Germinal center (tissue), 1 donor: ENCODE measurements at places on chromosomes 2 and 18.

DNA sequence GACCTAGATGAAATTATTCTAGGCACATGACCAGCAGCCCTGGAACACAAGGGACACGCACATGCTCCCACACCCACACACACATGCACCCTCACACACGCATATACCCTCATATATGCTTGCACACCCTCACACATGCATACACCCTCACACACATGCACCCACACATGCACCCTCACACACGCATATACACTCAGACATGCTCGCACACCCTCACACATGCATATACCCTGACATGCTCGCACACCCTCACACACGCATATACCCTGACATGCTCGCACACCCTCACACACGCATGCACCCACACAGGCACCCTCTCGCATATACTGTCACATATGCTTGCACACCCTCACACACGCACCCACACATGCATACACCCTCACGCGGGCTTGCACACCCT is 61.8 kb downstream of the PARD6G start:
- DNase-seq: no peak

DNA sequence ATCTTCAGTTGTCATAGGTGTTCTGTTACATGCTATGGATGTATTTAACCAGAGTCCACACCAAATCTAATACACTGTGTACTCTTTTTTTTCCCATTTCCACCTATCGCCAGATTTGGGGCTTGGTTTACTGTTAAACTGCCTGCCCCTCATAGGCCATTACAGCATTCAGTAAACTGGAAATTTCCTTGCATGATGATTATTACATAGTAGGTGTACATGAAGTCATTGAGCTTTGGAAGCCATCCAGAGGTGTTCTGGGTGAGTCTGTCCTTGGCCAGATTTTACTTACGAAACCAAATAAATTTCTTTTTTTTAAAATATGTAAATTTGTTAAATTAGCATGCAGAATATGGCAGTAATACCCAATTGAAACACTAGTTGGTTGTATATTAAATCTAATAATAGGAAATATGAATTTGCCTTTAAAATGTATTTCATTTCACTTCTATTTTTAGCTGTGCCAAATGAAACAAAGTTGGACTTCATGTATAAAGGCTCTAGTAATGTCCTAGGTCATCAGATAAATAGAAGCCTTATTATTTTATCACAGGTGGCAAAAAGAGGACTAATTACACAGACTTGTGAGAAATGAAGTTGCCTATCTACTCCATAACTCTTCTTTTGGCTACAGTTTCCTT is 60.7 kb downstream of the COMMD1 start:
- no peak for DNase-seq

- DNase-seq: no peak
Observed at GRCh38 chr18:46002934-46003333, 35.8 kb upstream of the EPG5 start.

DNA sequence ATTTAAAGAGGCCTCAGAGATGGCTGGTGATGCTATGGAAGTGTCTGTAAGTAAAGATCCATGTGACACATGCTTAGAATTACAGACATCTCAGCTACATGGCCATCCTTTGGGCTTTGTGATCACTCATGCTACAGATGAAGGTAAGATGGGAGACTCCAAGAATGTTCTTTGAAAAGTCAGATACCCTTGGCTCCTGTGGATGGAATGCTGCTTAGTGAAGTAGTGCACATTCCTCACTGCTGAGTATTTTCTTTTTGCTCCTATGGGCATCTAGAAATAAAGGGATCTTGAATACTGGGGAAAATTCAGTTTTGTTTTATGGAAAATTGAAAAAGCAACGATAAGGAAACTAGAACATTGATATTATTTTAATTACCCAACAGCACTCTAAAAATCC is 55.2 kb upstream of the REV1 start:
- DNase-seq: no peak

DNA sequence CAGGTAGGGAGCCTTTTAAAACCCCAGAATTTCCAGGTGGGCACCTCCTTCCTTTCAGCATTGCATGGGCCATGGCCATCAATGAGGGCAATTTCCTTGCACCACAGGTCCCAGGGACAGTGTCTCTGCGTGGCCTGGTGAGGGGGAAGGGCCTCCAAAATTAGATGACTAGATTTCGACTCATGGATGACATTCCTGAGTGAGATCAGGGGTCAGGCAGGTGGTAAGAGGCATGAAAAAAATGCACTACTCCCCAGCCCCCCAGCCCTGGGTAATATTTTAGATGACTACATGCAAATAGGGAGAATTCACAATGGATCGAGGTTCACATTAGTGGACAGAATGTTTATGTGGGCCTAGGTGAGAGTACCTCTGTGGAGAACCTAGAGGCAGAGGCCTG is 19.0 kb upstream of the IGFBP5 start:
- DNase-seq: no peak

DNA sequence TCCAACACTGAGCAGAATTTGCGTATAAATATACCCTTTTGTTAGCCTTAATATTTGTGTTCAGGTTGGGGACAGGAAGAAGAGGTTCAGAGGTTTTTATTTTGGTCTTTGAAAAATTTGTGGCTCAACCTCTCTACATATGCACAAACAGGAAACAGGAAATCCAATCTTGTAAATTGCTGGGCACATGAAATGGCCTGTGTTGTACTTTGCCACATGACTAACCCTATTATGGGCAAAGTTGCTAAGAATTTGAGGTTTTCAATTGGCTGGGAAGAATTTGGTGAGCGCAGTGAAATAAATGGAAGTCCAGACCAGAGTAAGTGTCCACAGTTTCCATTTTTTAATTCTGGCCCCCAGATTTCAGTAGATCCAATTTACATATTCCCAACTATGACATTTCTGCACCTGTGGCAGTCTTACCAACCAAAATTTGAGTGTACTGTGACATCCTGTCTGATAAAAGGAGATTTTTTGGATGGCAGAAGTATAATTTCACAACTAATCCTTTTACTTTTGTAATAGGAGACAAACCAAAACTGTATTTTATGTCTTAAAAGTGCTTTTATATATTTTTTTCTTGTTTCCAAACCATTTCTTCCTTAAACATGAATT is 63.6 kb downstream of the COX7A2L start:
- DNase-seq: no peak

- DNase-seq: no peak
Observed at GRCh38 chr2:239377591-239377990, 23.2 kb downstream of the HDAC4 start.

- no peak for DNase-seq
Observed at GRCh38 chr2:144550911-144551310, 31.0 kb upstream of the ZEB2 start.

DNA sequence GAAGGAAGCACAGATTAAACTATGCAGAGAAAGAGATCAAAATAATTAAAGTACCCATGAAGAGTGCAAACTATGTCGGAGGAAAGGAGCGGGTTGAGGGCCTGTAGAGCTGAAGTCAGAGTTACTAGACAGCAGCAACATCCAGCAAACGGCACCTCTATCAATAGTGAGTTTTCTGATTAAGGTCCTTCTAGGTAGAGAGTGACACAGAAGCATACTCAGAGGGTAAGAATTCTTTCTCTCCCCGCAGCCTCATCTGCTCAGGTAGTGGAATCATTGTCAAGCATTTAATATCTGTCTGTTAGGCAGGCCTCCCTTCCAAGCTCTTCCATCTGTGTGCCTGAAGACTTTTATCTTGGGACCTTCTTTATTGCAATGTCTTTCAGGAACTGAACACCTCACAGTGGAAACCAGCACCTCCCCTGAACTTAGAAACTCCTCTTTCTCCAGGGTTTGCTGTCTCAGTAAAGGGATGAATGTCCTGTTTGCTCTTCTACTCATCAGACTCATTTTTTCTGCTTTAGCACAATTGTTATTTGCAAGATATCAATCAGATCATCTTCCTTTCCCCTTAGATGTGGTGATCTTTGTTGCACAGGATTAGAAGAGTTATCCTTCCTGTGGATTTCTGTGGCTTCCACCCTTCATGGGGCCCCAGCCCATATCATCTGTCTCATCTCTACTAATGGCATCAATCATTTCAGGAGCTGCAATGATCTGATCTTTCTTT is 28.8 kb downstream of the SP140 start:
- no peak for DNase-seq
